ENCODE measurements at places on chromosomes 1 and 21.

DNA sequence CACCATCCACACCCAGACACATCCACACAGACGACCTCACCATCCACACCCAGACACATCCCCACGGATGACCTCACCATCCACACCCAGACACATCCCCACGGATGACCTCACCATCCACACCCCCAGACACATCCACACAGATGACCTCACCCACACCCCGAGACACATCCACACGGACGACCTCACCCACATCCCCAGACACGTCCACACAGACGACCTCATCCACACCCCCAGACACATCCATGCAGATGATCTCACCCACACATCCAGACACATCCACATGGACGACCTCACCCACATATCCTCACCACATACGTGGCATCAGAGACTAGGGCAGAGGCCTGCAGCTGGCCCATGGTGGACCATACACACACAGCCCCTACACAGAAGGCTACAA is 14.7 kb upstream of the FABP3 start:
- H3K27ac ChIP-seq, result peak overlapping the region; percentile 69
- no peaks in the 10 kb centered on the region for H3K36me3 ChIP-seq
- ATAC-seq, result no peak

DNA sequence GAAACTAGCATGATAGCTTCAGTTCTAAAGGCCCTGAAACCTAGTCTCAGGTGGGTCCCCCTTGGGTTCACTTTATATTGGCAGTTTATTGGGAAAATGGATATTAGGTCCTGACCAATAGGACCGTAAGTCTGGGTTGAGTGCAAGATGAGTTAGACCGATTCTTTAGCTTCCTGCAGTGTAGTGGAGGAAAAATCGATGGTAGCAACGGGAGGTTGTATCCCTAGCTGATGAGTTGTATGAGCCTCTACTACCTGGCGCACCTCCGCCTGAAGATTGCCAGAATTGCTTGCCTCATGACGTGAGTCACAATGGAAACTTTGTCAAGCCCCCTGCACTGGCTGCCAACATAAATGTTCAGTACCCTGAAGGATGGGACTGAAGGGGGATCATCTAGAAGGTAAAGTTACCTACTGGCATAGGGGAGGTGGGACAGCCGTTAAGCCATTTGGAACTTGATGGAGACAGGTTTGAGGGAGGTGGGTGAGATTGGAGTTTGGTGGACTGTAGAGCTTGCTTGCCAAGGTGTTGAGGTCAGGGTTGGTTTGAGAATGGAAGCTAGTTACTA is 3.9 kb downstream of the RCC1 start:
- H3K4me1 ChIP-seq, result peaks cover 31% of the 10 kb centered on the region
- H3K27me3 ChIP-seq, result no peaks in the 10 kb centered on the region

GRCh38 chr1:23237508-23237907 is 20.2 kb upstream of the HTR1D start:
- no peak overlapping the region for H3K4me3 ChIP-seq
- no peak overlapping the region for H3K27ac ChIP-seq
- ATAC-seq, result no peak

GRCh38 chr1:231078250-231078649 is 38.2 kb upstream of the FAM89A start:
- H3K27me3 ChIP-seq, result peaks cover 8% of the 10 kb centered on the region
- no peak overlapping the region for H3K27ac ChIP-seq
- H3K36me3 ChIP-seq, result no peaks in the 10 kb centered on the region
- no peaks in the 10 kb centered on the region for H3K4me1 ChIP-seq
- no peak for ATAC-seq
- no peak overlapping the region for H3K4me3 ChIP-seq
